ENCODE measurements at places on chromosomes 7 and 10. TPM values are rescaled to one million over a fixed set of nuclear protein-coding genes. Genes with fewer than 3 reads are reported as not detected.

- peak; percentile 62 for DNase-seq
Observed at GRCh38 chr7:44587843-44588711, 6.0 kb upstream of the TMED4 start.

ALOX5 gene
- total RNA-seq, result 1.5 TPM

GRCh38 chr10:71605263-71605962, 114.2 kb downstream of the C10orf105 start:
- no peak for DNase-seq

DNA sequence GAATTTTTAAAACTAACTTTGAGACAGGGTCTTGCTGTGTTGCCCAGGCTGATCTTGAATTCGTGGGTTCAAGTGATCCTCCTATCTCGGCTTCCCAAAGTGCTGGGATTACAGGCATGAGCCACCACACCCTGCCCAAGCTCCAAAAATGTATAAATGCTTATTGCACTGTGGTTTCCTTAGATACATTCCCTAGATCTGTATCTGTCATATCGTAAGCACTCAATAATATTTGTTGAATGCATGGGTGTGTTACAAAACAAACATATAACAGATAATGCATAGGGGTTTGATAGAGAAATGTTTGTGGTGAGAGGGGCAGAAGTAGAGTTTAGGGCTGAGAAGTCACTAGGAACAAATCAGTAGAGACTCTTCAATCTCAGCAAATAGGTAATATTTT, 955.3 kb upstream of the C7orf33 start:
- DNase-seq, result no peak

DNA sequence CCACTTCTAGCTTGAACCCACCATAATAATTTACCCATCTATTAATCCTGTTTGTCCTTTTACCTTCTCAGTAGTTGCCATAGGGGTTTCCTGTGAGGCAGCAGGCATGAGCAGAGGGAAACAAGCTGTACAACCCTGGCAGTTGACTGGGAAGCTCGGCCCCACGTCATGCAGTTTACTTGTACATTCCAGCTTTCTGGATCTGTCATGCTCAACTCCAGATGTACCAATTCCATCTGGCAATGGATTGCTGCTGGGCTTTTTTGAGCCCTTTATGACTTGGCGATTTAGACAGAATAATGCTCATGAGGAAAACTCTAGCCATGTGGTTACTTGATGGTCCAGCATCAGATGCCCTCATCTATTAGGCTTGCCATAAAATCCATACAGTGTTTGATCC, 112.5 kb downstream of the GNAI1 start:
- no peak for DNase-seq

GRCh38 chr7:39703144-39703543, 79.8 kb downstream of the RALA start:
- no peak for DNase-seq

- DNase-seq, result no peak
Observed at GRCh38 chr10:86187499-86188239, 178.9 kb downstream of the GRID1 start.

GRCh38 chr7:141920281-141920680, 4.1 kb downstream of the OR9A4 start:
- DNase-seq, result no peak

DNA sequence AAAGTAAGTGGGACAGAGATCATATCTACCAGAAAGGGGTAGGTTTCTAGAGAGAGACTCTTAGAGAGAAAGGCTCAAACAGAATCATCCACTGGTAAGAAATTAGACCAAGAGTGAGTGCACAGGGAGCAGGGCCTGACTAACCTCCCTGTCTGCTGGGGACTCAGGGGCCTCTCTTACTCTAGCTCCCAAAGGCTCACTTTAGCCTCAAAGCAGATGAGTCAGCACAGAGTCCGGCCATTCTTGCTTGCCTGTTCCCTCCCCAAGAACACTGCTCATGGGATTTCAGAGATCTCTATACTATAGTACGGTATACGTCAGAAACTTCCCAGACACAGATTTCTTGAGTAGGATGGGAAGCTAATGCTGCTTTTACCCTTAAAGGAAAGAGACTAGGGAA, 32.7 kb downstream of the RBM28 start:
- DNase-seq, result no peak

TWIST1 gene
- 6.5 TPM for total RNA-seq

DNA sequence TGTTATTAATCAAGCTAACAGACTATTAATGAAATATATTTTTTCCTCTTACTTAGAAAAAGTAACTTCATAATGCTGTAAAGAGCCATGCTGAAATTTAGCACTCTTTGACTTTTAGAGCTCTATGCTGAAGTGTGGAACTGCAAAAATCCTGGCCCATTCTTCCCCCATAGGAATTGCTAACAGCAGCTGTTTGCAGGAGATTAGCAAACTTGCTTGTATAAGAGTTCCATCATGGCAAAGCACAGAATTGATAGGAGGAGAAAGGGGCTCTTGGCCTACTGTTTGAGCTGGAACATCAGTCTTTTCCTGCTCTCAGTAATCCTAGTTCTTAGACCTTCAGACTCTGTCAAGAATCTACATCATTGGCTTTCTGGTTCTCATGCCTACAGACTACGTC, 18.3 kb upstream of the GNAT3 start:
- no peak for DNase-seq

TUBB8 gene
- total RNA-seq, result not detected

DNA sequence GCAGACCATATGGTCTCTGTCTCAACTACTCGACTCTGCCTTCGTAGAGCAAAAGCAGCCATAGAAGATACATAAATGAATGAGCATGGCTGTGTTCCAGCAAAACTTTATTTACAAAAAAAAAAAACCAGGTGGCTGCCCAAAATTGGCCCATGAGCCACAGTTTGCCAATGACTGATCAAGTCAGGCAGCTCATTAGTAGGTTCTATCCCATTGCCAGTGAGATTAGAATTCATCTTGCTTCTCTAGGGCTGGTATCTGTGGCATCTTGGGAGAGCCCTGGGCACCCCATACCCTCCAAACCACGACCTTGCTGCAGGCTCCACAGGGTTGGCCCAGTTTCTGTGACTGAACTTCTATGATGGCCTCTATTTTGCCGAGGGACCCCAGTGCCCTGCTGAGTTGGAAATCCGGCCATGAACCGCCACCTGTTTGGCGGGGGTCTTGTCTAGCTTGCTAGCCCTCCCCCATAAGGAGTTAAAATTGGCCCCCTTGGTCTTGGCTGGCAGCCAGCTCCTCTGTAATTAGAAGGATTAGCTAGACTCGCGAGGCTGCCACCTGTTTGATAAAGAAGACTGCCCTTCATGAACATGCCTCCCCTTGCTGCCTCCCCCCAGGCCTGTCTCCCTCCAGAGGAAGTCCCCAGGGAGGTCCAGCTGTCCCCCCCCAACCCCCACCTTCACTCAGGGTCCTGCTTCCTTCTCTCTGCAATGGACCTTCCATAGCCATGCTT, 83.9 kb downstream of the CHN2 start:
- DNase-seq, result no peak

DNA sequence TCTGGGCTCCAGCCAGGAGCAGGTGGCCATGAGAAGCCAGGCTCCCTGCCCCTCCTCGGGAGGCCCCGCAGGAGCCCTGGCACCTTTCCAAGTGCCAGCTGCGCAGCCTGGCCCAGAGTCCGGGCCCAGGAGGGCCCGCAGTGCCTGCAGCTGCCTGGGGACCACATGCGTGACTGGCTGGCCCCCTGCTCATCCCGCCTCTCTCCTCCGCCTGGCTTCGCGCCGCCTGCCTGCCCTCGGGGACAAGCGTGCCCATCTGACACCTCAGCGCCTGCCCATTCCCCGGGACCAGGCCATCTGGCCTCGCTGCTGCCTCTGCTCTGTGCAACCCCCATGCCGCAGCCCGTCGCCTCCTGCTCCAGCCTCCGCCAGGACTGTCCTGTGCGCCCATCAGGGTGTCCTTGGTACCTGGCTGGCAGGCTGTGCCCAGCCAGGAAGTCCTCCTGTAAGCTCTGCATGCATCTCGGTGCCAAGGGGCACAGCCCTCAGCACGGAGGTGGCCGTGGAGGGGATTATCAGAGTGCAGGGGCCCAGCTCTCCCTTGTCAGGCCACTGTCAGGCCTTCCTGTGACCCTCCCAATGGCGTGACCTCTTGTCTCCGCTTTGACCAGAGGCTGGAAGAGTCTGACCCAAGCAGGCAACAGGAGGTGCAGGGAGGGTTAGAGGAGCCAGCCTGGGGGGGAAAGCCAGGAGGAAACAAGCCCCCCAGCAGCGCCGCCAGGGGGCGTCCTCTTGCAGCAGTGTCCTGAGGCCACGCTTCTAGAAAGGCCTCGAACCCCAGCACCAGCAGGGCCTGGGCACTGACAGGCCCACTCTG, 50.5 kb downstream of the TMEM209 start:
- no peak for DNase-seq

GALNT11 gene
- 18.0 TPM for total RNA-seq

DNA sequence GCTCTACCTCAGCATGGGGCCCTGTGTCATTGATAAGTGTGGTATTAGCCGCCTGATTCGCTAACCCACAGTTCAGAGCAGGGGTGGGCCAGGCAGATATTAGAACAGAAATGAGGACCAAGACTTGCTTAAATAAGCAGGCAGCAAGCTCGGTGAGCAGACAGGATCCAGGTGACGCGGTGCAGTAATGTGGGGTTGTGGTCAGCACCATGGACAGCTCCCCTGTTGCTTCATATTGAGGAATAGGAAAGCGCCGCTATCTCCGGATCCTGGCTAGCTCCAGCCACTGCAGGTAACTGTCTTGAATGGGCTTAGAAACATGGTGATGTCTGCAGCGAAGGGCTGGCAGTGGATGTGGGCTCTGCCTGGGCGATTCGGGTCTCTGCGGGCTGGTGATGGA, 51.3 kb upstream of the GPR26 start:
- peak; percentile 39 for DNase-seq

LLCFC1 gene
- total RNA-seq, result not detected

GRCh38 chr7:20488850-20489249, 126.6 kb upstream of the ABCB5 start:
- no peak for DNase-seq

DNA sequence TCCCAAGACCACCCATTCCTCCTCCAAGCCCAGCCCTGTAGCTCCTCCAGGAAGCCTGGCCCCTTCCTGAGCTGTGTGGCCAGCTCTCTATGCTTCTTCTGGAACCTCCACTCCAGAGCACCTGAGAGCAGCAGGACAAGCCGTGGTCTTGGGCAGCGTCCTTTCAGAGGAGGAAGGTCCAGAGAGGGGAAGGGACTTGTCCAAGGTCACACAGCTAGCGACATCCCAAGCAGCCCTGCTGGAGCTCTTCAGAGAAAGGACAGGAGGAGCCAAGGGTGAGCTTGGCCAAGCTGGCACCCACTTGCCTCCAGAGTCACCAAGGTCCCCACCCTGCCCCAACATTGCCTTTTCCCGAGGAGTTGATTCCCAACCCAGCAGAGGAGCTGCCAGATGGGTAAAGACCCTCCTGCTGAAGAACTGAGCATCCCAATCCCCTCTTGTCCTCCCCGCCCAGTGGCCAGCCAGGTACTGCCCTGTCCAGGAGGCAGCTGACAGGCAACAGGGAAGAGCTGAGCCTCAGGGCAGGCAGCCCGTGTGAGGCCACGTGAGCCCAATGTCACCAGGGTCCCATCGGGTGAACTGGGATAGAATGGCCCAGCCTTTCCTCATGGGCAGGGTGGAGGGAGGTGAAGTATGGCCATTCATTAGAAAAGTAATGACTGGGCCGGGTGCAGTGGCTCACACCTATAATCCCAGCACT, 46.2 kb downstream of the UNC5B start:
- DNase-seq, result no peak

GRCh38 chr10:122148876-122149560, 122.1 kb upstream of the BTBD16 start:
- no peak for DNase-seq

MMP21 gene
- total RNA-seq, result not detected

NEUROD6 gene
- total RNA-seq, result not detected

GRCh38 chr10:5968681-5969453, 8.5 kb downstream of the IL15RA start:
- no peak for DNase-seq

DNA sequence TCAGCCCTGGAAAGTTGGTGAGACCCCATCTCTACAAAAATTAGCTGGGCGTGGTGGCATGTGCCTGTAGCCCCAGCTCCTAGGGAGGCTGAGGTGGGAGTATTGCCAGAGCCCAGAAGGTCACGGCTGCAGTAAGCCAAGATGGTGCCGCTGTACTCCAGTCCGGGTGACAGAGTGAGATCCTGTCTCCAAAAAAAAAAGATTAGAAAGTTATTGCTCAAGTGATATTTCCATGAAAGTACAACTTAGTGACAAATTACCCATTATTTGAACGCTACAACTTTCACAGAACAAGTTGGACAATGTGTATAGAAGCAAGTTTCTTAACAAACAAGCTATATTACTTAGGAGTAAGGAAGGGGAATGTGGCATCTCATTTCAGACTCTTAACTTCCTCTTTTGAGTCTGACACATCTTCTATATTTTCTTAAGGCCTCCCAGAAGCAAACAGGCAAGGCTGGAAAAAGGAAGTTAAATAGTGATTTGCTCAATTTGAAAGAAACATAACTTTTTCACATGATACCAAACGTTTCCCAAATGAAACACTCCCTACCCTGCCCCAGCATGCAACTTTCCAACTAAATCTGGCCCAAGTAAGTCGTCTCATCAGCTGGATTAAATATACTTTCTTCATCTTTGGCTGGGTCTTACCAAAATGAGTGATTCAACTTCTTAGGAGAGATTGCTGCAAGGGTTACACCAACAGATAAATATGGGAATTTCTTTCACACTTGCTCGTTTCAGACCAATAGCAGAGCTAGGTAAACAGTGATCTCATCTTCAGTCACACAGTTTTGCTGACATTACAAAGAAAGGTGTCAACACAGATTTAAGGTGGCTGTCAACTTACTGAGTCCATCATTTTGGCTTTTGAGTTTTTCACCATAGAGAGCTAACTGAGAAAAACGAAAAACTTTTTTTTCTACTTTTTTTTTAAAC, 66.3 kb upstream of the KLF6 start:
- DNase-seq, result no peak

DNA sequence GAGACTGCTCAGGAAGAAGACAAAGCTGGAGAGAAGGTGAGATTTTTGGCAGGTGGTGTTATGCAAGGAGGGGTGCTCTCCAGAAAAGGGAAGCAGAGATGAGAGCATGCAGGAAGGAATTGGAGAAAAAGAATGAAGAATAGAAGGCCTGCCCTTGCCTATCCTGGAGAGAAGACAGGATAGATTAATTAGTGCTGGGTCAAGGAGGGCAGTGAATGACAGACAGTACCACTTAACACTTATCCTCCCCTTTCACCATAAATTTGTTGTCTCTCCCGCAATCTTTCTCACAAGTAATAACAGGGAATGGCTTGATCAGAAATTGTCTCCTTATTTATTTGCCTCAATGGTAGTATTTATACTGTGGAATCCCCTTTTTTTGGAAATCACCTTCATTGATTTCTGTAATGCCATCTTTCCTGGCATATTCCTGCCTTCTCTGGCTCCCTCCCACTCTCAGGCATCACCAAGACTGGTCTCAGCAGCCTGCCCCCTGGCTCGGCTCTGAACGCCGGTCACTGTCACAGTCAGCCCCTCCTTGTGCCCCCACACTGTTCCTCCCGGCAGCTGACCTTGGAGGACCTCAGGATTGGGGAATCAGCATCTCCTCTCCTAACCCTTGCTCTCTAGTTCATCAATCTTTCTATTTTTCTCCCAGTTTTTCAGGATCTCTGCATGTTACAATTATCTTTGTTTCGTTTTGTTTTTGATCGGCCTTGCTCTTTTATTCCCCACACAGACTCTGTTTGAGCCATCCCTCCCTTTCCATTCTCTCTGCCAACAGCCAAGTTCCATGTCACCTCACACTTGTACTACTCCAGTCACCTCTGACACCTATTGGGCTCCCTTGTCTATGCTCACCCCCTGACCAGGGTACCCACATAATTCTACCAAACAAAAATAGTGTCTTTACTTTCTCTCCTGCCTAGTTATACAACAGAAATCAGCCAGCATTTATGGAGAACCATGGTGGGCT, 294.2 kb downstream of the PLXDC2 start:
- no peak for DNase-seq

OPN1SW gene
- not detected for total RNA-seq

Measured in activated T-cell treated with anti-CD3 and anti-CD28 coated beads, Interleukin-2, amount 50 U/mL, for 72 hours (primary cell).